ENCODE measurements at places on chromosomes 1 and 21. TPM values are rescaled to one million over a fixed set of nuclear protein-coding genes. Genes with fewer than 3 reads are reported as not detected.

The TEX38 gene
- not detected for total RNA-seq

The SLC45A3 gene
- 10.5 TPM for total RNA-seq

The DCST1 gene
- not detected for total RNA-seq

The MYOC gene
- not detected for total RNA-seq

The WLS gene
- 51.8 TPM for total RNA-seq

The EPHB2 gene
- total RNA-seq, result 94.2 TPM

The ATAD3A gene
- 85.4 TPM for total RNA-seq

The SSX2IP gene
- total RNA-seq, result 46.9 TPM

The GUCA2B gene
- not detected for total RNA-seq

The PLXNA2 gene
- 3.3 TPM for total RNA-seq

The PRDX1 gene
- total RNA-seq, result 791 TPM

The AMIGO1 gene
- 3.7 TPM for total RNA-seq

DNA sequence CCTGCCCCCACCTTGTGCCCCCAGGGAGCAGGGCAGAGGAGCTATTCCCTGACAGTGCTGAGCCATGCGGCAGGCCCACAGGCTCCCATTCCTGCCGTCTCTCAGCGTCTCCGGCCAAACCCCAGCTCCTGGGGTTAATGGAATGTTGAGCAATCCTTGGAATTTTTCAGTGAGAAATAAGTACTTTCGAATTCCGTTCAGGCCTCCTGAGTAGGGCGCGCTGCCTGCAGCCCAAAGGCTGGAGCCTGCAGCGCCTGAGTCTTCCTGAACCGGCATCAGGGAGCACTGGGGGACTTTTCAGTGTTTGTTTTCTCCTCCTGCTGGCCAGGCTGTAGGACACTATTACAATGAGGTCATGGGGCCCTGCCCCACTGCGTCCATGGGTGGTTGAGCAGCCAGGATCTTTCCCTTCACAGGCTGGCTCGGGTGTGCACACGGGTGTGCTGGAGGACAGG, 33.3 kb upstream of the CSF1 start:
- peak; percentile 91 for DNase-seq

DNA sequence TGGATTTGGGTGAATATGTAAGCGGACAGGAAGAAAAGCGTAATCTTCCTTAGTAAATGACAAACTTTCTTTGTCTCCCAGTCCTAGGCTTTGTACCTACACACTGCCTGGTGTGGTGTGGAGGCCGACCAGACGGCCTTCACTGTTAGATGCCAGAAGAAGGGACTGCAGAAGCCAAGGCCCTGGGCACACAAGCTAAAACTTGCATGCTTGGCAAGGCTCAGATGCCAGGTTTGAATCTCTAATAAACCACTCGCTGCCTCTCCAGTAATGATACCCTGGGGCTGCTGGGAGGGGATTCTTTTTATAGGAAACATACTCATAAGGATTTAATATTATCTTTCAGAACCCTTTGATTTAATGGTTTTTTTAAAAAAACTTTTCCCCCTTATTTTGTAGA, 263.8 kb downstream of the PTPRC start:
- no peak for DNase-seq

- DNase-seq, result no peak
These were observed 19.7 kb downstream of the YARS1 start for GRCh38 chr1:32797456-32797855.

DNA sequence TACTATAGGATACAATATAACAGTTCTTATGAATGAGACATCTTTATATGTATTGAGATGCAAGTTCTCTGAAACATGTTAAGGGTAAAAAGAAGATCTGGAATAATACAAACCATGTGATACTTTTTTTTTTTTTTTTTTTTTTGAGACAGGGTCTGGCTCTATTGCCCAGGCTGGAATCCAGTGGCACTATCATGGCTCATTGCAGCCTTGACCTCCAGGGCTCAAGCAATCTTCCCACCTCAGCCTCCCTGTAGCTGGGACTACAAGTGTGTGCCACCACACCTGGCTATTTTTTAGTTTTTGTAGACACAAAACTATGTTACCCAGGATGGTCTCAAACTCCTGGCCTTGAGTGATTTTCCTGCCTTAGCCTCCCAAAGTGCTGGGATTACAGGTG, 22.1 kb upstream of the MCL1 start:
- DNase-seq, result no peak

DNA sequence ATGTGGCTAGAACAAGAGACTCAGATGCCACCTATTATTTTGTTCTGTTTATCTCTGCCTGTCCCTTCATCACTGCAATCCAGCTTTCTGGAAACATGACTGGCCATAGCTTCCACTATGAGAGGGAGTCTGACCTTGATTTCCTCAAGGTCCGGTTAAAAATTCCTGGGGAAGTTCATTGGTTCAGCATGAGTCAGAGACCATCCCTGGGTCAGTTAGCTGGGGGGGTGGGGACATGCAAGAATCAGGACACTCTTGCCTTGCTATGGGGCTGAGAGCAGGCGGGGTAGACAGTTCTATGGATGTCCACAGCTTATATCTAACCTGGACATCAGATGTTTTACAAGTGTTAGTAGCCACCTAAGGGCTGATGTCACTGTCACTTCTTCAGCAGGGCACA, 81.1 kb downstream of the TENT5C start:
- no peak for DNase-seq

GRCh38 chr1:227780101-227781044, 35.1 kb upstream of the PRSS38 start:
- DNase-seq, result no peak

DNA sequence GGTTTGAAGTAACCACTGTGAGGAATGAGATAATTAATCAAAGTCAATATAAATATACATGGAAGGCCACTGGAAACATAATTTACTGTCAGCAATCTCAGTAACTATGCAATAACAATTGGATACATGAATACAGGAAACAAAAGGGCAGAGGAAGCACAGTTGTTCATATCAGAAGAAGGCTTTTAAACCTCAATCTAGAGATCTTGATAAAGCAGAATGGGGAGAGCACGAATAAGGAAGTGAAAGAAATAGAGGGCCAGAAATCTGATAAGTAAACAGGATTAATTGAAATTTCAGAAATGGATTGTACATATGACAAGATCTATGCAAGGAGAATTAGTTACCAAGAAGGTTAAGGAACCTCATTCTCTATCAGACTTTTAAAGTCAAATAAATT, 93.0 kb downstream of the EVI5 start:
- DNase-seq, result no peak

DNA sequence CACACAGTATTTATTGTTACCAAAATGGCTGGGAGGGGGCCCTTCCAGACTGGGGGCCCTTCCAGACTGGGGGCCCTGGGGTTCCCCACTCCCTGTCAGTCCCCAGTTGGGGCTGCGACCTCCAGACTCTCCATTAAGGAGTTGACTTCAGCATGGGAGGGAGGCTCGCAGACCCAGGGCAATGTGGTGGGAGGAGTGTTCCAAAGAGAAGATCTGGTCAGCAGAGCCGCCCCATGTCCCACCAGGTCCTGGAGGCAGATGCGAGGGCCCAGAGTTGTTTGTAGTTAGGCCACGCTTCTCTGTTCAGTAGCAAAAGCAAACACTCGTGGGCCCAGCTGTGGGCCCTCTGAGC, 285.5 kb downstream of the LRRC40 start:
- DNase-seq, result no peak

DNA sequence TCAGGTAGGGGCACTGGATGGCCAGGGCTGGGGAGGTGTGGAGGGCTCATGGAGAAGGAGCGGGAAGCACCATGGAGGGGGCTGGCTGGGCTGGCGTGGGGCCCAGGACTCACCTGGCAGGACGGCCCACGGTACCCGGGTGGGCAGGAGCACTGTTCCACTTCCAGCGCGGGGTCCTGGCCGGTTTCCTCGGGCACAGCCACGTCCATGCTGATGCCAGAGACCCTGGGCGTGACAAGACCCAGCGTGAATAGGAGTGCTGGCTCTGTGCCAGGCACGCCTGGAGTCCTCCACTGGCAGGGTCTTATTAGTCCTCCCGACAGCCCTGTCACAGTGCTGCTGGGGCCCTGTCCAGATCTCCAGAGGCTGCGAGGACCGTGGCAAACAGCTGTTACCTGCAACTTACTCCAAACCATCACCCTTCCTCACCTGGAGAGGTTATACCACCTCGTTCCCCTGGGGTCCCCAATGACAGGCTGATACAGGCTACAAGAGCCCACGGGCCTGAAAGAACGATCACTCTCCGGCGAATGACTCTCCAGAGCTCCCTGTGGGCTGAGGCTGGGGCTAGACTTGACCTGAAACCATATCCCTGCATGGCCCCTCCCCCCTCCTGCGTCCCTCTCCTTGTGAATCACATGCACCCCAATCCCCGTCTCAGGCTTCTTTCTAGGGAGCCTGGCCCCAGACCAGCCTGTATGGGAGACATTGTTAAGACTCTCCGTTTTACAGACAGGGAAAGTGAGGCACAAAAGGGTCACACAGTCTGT, 62.1 kb downstream of the HSPG2 start:
- DNase-seq, result no peak

DNA sequence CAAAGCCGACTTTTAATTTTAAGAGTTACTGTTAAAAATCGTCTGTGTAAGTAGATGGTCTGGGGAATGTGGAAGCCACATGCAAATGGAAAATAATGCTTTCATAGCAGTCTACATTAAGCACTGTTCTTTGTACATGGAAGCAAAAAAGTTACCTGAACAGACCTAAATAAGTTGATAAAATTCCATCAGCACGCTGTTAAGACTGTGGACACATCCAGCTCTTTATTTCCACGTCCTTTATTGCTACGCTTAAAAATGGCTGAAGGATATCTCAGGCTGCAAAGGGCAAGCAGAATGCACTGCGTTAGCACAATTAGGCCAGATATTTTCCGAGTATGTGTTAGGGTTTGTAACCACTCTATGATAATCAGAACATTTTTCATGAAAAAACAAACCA, 22.3 kb downstream of the NR5A2 start:
- DNase-seq, result no peak

DNA sequence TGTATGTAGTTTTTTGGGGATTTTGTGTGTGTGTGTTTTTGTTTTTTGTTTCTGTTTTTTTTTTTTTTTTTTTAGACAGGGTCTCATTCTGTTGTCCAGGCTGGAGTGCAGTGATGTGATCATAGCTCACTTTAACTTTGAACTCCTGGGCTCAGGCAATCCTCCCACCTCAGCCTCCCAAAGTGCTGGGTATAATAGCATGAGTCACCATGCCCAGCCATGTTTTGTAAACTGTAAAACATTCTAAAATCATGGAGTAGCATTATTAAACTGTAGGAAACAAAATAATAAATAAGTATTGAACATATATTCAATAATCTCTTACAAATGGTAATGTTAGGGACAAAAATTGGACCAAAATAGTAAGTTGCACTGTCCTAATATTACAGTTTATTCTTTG, 124.0 kb downstream of the FAF1 start:
- no peak for DNase-seq

GRCh38 chr1:155070158-155070621, 6.7 kb downstream of the EFNA4 start:
- no peak for DNase-seq

DNA sequence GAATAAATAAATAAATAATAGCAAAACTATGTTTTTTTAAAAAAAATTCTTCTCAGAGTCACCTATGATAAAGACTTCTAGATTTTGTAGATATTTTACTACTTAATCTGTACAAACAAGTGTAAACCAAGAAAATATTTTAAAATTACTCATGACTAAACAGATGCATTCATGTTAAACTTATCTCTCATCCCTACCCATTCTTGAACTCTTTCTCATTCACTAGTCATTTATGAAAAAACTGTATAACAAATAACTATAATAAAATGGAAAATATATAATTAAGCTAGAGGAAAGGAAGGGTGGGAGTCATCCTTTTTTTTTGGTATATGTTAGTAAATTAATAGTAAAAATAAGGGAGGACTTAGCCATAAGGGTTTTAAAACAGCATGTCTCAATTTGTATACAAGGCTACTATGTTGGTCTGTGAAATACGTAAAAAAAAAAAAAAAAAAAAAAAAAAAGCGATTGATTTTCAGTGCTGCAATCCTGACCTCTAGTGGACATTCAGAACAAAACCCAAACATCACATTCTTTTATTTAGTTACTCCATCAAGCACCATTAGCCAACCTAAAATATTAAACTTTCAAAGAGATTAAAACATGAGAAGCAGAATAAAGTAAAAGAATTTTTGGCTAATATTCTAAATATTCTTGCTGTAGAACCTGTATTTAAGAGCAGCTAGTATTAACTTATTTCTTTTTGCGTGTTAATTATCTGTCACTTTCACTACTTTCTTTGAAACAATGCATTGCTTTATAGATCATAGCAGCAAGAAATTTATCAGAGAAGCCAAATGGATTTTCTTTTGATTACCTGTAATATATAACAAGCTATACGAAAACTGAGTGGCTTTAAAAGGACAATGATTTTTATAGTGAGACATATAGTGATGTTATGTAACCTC, 255.8 kb upstream of the CACYBP start:
- DNase-seq, result peak; percentile 29

DNA sequence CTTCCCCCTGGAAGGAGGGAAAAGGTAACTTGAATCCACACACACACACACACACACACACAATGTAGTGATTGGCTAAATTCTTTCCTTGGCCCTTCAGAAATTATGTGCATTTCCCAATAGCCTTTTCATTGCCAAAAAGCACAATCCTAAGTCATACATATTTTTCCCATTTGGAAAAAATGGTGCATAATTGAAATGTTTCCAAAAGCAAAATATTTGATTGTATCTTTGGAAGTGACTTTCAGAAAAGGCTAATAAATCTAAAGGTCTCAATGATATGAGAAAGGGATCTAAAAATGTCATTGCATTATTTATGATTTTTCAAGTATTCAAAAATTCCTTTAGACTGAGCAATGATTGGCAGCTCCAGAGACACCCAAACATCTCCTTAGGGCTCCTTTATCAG, 43.5 kb upstream of the NEK7 start:
- no peak for DNase-seq

DNA sequence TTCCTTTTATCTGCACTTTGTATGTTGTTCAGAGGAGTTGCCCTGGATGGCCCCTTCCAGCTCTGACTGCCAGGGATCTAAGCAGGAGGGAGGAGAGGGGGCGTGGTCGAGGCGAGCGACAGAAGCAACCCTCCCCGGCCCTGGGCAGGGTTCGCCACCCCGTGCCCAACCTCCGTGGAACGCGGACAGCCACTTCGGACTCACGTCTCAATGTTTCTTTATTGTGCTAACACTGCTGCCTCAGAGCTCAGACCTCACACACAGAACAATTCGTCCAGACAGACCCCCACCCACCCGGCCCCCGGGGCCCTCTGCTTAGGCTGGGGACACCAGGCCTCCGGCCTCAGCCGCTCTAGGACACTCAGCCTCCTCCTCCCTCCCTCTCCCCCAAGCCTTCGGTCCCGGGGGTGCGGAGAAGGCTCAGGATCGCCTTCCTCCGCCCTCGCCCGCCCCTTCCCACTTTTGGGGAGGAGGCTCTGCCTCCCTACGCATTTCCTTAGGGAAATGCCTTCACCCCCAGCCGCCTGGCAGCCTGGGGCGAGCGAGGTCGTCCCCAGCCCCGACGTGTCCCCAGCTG, 8.3 kb downstream of the VSIG8 start:
- peak; percentile 79 for DNase-seq

- DNase-seq, result no peak
These were observed 9.6 kb downstream of the PARS2 start for GRCh38 chr1:54754486-54755285.
